Activated CD4-positive, alpha-beta T cell treated with anti-CD3 and anti-CD28 coated beads, Interleukin-2, amount 10 ng/mL, durations not matched to agents 7 days and 5 days (primary cell): ENCODE measurements at places on chromosomes 4 and X.
A peak's percentile ranks its signal among the peaks of the same experiment; 100 is the strongest.

- DNase-seq: no peak
Measured at GRCh38 chrX:29862126-29862677, 353.2 kb upstream of the MAGEB2 start.

DNA sequence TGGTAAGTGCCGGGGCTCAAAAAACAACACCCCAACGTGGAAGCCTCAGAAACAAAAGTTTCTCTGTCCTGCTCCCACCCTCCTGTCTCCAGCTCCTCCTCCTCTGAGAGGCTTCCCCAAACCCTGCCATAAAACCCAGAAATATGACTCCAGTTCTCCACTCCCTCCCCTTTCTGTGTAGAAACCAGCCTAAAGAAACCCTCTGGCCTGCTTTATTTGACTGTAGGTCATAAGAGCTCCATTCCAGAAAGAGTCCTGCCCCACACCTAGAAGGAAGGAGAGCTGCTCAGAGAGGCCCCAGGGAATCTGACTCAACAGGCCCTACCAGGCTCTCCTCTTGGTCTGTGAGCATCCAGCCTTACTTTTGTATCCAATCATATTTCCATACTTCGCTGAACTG, 872 bp upstream of the S100P start:
- DNase-seq: no peak

- no peak for DNase-seq
Measured at GRCh38 chr4:2574863-2575262, 38.4 kb downstream of the FAM193A start.

GRCh38 chrX:9182041-9182440, 148.1 kb upstream of the FAM9B start:
- DNase-seq: no peak

- no peak for DNase-seq
Measured at GRCh38 chr4:2842687-2843262, 869 bp upstream of the ADD1 start.

DNA sequence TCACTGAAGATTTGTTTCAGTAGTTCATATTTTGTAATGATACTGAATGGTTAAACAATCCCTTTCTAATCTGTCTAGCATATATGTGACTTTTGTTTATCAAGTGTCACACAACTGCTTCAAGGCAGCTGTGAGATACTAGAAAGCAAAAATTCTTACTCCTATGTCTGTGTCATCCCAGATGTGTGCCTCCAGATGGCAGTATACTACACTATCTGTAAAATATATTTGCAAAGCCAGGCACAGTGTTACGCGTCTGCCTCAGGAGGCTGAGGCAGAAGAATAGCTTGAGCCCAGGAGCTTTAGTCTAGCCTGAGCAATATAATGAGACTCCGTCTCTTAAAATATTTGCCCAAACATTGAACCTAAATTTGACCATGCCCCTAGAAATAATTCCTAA, 4.0 kb downstream of the NUDT10 start:
- DNase-seq: peak; percentile 33

GRCh38 chr4:169199184-169199583, 71.6 kb downstream of the SH3RF1 start:
- no peak for DNase-seq

DNA sequence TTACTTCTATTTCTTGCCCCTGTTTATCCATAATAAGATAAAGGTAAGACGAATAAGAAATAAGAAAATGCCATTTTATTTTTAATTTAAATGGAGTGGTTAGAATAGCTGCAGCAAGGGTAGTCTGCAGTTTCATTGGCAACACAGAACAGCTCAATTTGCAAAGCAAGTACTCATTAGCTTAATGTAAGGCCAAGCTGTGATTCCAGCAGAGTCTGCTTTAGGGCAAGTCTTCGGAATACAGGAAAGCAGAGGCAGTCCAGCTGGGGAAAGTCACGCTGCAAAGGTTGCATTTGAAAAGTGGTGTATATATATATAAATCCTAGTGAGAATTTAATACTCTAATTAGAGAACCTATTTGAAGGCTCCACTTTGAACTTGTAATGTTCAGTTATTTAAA, 59.0 kb downstream of the ANXA10 start:
- no peak for DNase-seq

DNA sequence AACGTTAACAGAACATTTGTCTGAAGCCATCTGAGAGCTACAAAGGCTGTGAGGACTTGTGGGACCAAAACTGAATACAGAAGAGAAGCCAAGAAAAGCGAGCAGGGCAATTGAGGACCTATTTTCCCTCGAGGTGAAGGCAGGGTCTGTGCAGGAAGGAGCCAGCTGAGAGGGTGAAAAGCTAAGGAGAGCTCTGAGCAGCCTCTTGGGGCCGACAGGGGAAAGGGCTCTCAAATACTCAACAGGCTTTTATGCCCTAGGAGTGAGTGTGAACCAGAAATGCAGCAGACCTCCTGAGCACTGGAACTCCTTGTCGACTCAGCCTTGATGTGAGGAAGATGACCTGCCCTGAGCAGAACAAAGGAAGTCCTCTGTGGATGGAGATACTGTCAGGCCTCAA, 54.2 kb downstream of the C4orf50 start:
- DNase-seq: no peak

DNA sequence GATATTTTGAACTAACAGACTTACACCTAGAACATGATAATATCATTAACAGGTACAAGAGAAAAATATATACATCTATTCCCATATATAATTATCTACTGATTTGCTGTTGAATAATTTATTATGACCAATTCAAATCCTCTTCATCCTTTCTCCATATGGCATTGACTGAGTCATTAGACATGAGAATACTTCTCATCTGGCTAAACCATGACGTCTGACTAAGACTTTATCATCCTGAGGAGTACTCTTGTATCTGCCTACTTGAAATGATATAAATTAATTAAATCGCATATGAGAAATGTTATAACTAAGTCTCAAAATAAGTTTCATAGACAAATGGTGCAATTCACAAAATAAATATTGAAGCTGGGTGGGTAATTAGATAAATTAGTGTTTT, 67.4 kb downstream of the EMCN start:
- DNase-seq: no peak

GRCh38 chr4:158760866-158761265, 8.0 kb upstream of the FNIP2 start:
- no peak for DNase-seq

GRCh38 chrX:55326985-55327384, 62.3 kb upstream of the PAGE3 start:
- DNase-seq: no peak

GRCh38 chrX:14675500-14675899, 146.2 kb downstream of the GLRA2 start:
- DNase-seq: no peak

GRCh38 chrX:70196961-70197720, 19.9 kb downstream of the DGAT2L6 start:
- DNase-seq: peak; percentile 67

DNA sequence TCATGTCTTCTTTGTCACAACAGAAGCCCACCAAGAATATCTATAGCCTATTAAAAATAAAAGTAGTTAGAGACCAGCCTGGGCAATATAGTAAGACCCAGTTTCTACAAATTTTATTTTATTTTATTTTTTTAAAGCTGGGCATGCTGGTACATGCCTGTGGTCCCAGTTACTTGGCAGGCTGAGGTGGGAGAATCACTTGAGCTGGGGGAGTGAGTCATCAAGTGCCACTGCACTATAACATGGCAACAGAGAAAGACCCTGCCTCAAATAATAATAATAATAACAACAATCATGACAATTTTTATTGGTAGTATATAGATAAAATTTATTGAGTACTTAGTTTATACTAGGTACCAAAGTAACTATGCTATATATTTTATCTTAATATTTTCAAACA, 93.0 kb upstream of the NPFFR2 start:
- DNase-seq: no peak

DNA sequence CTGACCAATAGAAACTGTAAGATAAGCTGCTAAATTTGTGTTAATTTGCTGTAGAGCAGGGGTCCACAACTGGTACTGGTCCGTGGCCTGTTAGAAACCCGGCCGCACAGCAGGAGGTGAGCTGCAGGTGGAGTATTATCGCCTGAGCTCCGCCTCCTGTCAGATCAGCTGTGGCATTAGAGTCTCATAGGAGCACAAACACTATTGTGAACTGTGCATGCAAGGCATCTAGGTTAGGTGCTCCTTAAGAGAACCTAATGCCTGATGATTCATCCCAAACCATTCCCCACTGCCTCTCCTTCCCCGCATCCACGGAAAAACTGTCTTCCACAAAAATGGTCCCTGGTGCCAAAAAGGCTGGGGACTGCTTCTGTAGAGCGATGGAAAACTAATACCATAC, 19.7 kb downstream of the FBXW7 start:
- no peak for DNase-seq

- DNase-seq: no peak
Measured at GRCh38 chrX:53280331-53281320, 758 bp downstream of the IQSEC2 start.

- no peak for DNase-seq
Measured at GRCh38 chr4:152209772-152210493, 326.0 kb downstream of the FBXW7 start.

- DNase-seq: no peak
Measured at GRCh38 chrX:2316534-2316933, 184.2 kb downstream of the DHRSX start.

GRCh38 chr4:39451423-39452023, 7.2 kb downstream of the RPL9 start:
- DNase-seq: no peak

DNA sequence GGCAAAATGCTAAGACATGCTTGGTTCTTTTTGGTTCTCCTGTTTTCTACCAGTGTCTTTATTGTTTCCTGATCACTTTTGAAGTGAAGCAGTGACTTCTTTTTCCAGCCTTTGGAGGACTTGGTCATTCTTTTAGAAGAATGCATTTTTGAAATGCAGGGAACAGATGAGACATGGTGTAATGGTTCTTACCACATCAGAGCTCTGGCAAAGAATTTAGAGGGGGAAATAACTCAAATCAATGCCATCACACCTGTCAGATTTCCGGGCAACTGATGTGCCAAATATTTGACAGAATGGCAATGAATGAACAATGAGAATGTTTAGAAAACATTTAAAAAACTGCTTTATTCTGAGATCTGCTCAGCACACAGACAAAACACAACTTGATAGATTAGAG, 519.6 kb downstream of the IQCM start:
- no peak for DNase-seq

GRCh38 chr4:121072224-121073003, at the start of gene NDNF:
NDNF (minus strand) TSS chr4:121072535; CDS start chr4:121045837, 26,698 bp downstream.
- DNase-seq: peak; percentile 36

DNA sequence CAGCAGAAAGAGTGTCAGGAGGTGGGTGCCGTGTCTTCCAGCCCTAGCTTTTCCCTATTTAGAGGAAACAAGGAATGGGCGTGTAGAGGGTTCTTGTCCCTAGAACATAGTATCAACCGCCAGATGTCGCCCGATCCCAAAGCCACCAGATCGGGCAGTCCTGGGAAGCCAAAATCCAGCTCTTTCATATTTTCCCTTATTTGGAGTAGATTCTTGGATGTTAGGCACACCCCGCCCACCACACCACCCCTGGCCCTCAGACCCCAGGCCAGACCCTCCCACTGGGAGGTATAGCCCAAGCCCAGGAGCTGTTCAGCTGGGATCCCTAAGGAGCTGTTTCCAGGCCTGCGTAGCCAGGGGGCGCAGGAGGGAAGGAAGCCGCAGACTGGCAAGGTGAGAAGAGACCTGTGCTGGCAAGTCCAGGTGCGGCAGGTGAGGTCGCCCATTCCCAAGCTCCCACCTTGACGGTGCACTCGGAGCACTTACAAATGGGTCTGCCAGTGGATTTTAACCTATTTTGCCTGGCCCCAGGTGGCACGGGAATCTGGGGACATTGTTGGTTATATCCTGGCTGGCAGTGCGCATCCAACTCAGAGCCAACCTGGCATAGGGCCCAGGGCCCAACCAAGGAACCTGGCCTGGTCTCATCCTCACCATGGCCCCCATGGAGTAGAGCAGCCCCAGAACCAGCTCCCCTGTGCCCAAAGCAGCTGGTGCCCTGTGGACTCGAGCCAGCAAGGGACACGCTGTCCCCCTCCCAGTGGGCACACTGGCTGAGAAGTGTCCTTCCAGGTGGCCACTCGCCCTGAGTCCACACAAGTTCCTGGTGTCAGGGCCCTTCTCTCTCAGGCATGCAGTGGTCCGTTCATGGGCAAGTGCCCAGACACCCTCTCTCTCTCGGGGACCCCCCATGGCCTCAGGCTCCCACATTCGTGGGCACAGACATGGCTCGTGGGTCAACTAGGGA, 811 bp downstream of the FLNA start:
- peak; percentile 37 for DNase-seq

DNA sequence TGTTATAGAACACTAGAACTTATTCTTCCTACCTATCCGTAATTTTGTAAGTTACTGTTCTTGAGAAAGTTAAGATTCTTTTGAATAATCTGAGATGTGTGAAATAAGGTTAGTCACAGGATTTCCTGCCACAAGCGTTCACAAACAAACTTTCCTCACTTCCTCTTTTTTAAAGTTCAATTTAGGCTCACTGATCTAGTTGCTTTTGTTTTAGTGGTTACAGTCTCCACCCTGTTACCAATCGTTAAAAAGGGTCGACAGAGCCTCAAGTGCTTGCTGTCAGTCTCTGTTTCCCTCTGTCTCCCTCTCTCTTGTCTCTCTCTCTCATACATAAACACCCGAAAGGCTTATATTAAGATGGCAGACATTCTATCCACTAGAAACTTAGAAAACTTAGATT, 35.9 kb upstream of the STK26 start:
- DNase-seq: peak; percentile 39
